ENCODE measurements at places on chromosomes 2 and 18.

- no peak for DNase-seq
Observed at GRCh38 chr18:45733535-45733934, 9.6 kb downstream of the SLC14A1 start.

- no peak for DNase-seq
Observed at GRCh38 chr2:171602352-171602751, 80.1 kb downstream of the CYBRD1 start.

GRCh38 chr18:36903215-36903928 is 74.4 kb downstream of the KIAA1328 start:
- no peak for DNase-seq

GRCh38 chr2:36609507-36609906 is 11.5 kb upstream of the FEZ2 start:
- DNase-seq, result no peak

GRCh38 chr2:96399342-96400048 is 63.9 kb downstream of the NCAPH start:
- no peak for DNase-seq

GRCh38 chr2:159251296-159252173 is 35.0 kb downstream of the WDSUB1 start:
- DNase-seq, result no peak

GRCh38 chr2:131557558-131558321 is 30.1 kb downstream of the CCDC74A start:
- DNase-seq, result no peak

- DNase-seq, result no peak
Observed at GRCh38 chr2:168694173-168694572, 108.3 kb upstream of the NOSTRIN start.

DNA sequence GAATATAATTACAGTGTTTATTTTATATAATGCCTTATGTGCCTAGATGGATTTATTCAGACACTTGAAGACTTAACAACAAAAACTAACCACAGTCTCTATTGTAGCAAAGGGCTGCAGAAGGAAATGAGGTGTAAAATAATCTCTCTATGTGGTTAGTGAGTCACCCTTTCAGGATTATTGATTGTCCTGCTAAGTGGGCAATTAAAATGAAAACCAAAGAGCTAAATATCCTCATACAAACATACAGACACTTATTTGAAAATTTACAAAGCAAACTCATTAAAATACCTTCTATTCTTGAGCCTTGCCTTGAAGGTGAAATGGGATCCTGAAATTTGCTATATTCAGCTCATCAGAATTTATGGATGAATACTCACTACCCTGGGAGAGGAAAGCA is 27.7 kb upstream of the DCC start:
- DNase-seq, result no peak

DNA sequence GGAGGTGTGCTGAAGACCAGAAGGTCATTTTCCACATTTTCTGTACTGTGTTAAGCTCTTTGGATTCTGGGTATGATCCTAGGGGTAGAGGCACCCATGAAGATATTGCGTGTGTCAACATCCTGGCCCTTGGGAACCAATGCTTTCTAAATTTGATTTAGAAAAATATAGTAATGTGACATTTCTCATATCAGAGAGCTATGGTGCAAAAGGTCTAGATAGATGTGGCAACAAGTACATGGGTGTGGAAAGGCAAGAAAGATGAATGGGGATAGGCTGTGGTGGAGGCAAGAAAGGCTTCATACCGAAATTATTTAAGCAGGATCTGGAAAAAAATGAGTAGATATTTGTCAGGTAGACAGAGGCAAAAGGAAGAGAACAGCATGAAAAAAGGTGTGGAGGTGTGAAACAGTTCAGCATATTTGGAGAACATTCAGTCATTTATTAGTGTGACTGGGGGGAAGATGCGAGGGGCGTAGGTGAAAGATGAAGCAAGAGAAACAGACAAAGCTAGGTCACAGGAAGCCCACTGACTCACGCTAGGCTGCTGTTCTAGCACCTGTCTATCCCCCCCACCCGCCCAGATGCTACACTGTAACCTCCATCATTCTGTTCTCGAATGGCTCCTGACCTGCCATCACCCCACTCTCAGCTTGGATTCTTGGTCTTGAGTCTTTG is 11.7 kb downstream of the DOK1 start:
- no peak for DNase-seq

DNA sequence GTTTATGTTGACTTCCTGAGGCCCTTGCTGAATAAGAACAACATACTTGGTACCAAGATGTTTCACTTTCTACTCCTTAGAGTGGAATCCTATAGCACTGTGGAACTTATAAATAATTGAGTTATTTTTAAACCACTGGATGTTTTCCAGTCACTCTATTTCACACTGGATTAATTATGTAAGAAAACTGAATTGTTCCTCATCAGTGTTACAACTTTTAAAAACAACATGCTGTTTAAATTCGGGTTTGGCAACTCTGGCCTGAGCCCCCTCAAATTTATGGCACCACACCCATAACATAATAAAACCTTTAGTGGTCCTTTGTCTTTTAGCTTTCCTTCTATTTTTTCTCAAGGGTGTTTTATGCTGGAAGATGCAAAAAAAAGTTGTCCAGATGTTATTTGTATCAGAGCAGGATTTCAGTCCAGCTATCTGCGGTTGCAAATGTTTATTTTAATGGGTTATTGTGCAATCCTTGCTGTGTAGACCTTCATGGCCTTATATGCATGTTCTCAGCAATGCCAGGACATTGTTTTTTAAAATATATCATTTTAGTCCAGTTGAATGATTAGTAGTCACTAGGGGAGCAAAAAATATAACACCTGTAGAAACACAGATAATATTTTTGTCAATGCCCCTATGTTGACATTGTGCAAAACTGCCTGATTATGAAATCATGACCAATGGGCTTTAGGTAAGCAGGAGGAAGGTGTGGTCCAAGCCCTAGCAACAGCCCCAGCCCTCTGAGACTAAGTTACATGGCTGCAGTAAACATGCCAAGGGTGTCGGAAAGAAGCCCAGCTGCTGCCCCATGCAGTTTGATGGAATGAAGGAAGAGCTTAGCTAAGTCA is 638.0 kb upstream of the ZEB2 start:
- no peak for DNase-seq

GRCh38 chr2:187917535-187917934 is 363.3 kb upstream of the TFPI start:
- no peak for DNase-seq
